ENCODE measurements at places on chromosomes 7 and 10. TPM values are rescaled to one million over a fixed set of nuclear protein-coding genes. Genes with fewer than 3 reads are reported as not detected.

The ANKRD22 gene
- total RNA-seq = 2.3 TPM

The VCL gene
- 148 TPM for total RNA-seq

The SEMA3C gene
- 37.2 TPM for total RNA-seq

DNA sequence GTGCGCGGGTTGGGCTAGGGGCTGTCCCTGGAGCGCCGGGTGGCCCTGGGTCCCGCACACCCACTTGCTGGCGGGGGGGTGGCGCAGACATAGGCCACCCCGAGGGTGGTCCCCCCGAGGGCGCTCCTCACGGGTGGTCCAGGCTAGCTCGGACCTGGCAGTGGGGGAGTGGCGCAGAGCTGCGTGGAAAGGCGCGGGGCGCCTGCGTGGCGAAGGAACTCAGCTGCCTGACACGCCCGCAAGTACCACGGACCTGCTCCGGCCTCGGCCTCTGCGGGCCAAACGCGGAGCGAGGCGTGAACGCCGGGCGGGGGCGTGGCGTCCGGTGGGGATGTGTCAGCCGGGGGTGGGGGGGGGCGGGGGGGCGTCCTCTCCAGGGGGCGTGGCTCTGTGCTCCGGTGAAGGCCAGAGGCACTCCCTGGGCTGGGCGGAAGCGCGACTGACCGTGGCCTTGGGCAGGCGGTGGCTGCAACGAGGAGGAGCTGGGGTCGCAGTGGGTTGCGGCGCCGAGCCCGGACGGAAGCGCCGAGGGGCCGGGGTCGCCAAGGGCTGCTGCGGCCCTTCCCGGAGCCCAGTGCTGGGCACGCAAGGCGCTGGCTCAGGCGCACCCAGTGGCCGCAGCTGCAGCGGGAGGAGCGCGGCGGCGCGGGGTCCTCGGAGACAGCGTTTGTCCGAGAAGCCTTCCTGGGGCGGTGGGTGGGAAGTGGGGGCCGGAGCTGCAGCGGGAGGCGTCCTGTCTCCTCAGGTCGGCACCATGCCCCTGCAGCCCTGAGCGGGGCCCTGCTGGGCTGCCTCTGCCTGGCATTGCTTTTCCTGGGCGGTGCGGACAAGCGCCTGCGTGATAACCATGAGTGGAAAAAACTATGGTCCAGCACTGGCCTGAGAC lies 58.9 kb upstream of the NUPR2 start:
- DNase-seq = peak; percentile 60

GRCh38 chr7:119935418-119936025 lies 337.5 kb upstream of the KCND2 start:
- DNase-seq = no peak

DNA sequence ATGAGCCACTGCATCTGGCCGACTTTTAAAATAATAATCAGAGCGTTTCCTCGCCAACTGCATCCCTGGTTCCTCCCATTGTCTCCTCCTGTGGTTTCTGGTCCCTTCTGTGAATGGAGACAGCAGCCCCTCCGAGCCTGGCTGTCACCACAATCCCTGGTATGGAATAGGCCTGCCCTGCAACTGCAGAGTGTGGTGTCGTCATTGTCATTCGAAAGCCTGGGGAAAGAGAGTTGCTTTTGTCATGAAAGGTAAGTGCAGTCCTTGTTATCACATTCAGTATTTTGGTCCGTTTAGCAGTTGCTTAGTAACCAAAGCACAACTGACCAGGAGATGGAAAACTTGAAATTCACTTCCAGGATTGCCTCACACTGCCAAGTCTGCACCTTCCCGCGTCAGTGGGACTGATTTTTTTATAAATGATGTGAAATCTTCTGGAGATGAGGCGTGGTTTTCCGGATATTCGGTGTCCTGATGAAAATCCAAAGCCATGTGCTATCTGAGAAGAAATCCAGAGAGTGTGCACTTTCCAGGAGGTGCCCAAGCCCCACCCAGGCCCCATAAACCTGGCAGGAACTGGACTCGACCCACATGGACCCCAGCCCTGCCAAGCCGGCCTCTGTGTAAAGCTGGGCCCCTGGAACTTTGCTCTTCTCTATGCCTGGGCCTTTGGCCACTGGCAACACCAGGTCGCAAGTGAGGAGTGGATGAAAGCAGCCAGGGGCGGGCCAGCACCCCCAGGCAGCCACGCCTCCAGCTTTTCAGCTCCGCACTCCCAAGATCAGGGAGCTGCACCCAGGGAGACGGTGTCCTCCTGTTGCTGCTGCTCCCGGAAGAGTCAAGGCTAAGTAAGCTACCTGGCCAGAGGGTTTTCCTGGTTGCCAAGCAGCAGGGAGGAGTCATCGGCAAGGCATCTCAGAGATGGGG lies 133.7 kb upstream of the SH2B2 start:
- no peak for DNase-seq

GRCh38 chr7:91140982-91141381 lies 123.3 kb upstream of the FZD1 start:
- DNase-seq = no peak

The PLEKHS1 gene
- not detected for total RNA-seq

DNA sequence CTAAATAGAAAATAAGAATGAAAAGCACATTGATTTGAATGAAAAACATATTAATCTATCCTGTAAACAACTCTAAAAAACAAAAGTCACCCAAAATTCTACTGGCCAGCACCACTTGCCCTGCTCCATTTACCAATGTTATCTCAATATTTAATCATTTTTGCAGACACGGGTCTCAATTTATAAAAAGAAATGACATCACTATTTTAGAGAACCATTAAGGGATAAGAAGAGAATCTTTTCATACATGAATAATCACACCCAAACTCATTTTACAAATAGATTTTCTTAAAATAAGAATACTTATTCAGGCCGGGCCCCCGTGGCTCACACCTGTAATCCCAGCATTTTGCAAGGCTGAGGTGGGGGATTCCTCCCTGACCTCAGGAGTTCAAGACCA lies 3.9 kb downstream of the SAR1A start:
- no peak for DNase-seq

DNA sequence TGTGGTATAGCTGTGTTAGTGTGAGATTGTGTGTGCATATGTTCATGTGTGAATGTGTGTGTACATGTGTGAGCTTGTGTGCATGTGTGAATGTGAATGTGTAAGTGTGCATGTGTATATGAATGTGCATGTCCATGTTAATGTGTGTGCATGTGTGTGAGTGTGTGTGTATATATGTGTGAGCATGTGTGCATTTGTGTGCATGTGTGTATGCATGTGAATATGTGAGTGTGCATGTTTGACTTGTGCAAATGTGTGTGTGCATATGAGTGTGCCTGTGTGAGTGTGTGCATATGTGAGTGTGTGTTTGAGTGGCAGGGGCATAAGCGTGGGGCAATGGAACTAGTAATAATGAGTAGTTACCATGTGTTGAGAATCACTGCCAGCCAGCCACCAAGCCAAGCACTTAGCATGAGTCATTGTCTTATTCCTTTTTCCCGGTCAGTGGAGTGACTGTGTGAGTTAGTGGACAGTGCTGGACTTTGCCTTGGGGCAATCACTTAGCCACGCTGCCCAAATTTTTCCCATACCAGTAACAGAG lies 46.3 kb upstream of the SHH start:
- no peak for DNase-seq

- no peak for DNase-seq
These were observed 28.7 kb downstream of the PVRIG start for GRCh38 chr7:100248483-100248882.

The HSPA14 gene
- total RNA-seq = 10.0 TPM

- DNase-seq = peak; percentile 64
These were observed at the start of gene KLF14 for GRCh38 chr7:130733931-130734814. TSS of gene KLF14 (minus strand) at chr7:130734207. CDS start at chr7:130734033, 174 bp downstream.

- no peak for DNase-seq
These were observed 1.7 kb upstream of the MCU start for GRCh38 chr10:72690071-72690755.

DNA sequence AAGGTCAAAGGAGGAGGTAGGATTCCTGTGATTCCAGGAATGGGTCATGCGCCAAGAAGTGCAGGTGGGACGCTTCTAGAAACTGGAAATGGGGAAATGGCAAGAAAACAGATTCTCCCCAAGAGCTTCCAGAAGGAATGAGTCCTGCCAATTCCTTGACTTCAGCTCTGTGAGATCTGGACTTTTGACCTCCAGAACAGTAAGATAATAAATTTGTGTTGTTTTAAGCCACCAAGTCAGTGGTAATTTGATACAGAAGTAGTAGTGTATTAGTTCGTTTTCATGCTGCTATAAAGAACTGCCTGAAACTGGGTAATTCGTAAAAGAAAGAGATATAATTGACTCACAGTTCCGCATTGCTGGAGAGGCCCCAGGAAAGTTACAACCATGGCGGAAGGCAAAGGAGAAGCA lies 178.6 kb upstream of the GALNT17 start:
- no peak for DNase-seq

DNA sequence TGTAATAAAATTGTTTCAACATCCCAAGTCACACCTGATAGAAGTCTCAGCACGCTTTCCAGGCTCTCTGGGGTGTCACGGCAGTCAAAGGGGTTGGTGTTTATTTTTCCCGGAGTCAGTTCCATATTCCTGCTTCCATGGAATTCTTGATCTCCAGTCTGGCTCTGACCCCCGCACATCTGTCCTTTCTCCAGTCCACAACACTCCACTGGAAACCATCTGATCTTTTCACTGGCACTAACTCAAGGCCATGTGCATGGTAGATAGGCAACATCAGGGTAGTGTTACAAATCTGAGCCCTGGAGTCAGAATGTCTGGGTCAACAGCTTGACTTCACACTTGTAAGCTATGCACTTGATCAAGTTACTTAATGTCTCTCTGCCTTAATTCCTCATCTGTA lies 176.2 kb downstream of the WDR11 start:
- no peak for DNase-seq

DNA sequence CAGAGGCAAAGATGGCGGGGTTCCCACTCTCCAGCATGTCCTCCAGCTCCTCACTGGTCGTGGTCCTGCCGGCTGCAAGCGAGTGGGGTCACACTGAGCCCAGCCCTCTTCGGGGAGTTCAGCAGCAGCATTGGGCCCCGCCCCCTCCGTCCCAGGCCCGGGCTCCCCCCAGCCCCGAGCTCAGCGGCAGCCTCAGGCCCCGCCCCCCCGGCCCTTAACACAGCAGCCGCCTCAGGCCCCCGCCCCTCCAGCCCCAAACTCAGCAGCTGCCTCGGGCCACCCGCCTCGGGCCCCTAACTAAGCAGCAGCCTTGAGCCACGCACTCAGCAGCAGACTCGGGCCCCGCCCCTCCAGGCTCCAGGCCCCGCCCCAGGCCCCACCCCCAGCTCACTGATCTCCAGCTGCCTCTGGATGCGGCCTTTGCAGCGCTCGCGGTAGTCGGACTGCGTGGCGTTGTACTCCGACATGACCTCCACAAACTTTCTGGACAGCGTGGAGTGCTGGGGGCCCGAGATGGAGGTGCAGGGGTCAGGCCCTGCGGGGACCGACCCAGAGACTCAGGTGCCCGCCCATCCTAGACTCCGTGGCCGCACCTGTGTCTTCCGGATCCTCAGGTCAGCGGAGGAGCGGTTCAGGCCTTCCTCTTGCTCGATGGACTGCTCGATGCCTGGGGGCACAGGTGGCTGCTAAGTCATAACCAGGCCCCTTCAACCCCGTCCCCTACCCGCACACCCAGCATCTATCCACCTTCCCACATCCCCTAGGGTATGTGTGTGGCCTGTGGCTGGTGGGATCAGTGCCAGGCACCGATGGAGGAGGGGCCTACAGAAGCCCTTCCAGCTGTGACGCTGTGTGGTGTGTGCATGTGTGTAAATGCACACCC lies 15.5 kb downstream of the STX1A start:
- peak; percentile 77 for DNase-seq

DNA sequence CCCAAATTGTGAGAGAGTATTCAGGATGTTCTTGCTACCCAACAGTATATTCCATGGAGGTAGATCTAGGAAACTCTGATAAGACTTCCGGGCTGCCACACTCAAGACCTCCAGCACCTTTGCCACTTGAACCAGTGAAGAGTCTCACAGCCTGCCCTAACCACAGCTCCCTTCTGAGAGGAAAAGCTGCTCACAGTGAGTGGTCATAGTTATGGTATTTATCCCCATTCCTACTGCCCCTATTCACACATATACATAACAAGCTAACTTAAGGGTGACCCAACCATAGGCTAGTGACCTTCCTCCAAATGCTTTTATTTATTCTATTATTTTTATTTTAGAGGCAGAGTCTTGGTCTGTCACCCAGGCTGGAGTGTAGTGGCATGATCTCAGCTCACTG lies 156.3 kb downstream of the PTEN start:
- no peak for DNase-seq

GRCh38 chr10:124340033-124340760 lies 78.5 kb downstream of the OAT start:
- DNase-seq = no peak

DNA sequence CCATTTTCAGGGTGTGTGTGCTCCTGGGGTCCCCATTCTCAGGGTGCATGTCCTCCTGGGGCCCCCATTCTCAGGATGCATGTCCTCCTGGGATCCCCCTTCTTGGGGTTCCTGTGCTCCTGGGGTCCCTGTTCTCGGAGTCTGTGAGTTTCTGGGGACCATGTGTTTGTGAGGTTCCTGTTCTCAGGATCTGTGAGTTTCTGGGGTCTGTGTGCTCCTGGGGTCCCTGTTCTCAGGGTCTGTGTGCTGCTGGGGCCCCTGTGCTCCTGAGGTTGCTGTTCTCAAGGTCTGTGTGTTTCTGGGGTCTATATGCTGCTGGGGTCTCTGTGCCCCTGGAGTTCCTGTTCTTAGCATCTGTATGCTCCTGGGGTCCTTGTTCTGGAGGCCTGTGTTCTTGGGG lies 425.5 kb downstream of the GLRX3 start:
- no peak for DNase-seq

The UBE2H gene
- 69.1 TPM for total RNA-seq

- no peak for DNase-seq
These were observed 5.7 kb upstream of the GSTK1 start for GRCh38 chr7:143257501-143257900.

DNA sequence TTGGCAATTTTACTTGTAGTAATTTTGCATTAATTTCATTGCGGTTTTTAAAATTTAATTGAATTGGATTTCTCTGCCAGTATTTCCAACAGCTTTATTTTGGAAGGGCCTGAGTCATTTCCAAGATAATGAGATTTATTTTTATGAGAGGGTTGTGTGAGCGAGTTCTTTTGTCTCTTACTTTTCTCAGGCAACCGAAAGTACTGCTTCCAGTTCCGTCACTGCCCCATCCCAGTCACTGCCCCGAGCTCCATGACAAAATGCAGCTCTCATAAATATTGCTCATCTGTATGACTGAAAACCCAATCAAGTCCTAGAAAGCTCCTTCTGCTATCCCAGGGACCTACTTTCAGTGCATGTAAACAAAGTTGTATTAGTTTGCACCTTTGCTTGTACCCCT lies 468.4 kb upstream of the SEMA3D start:
- DNase-seq = no peak

- no peak for DNase-seq
These were observed 31.9 kb downstream of the NAPEPLD start for GRCh38 chr7:103116991-103117390.

GRCh38 chr10:68137171-68137570 lies 27.9 kb downstream of the MYPN start:
- DNase-seq = no peak

GRCh38 chr10:24722676-24723385 lies 856 bp downstream of the ARHGAP21 start:
- DNase-seq = peak; percentile 83

The RADIL gene
- 7.3 TPM for total RNA-seq

- DNase-seq = no peak
These were observed 88.8 kb upstream of the KIF5B start for GRCh38 chr10:32144817-32145688.
